ENCODE measurements at places on chromosomes 11 and 22.
A peak's percentile ranks its signal among the peaks of the same experiment; 100 is the strongest.

DNA sequence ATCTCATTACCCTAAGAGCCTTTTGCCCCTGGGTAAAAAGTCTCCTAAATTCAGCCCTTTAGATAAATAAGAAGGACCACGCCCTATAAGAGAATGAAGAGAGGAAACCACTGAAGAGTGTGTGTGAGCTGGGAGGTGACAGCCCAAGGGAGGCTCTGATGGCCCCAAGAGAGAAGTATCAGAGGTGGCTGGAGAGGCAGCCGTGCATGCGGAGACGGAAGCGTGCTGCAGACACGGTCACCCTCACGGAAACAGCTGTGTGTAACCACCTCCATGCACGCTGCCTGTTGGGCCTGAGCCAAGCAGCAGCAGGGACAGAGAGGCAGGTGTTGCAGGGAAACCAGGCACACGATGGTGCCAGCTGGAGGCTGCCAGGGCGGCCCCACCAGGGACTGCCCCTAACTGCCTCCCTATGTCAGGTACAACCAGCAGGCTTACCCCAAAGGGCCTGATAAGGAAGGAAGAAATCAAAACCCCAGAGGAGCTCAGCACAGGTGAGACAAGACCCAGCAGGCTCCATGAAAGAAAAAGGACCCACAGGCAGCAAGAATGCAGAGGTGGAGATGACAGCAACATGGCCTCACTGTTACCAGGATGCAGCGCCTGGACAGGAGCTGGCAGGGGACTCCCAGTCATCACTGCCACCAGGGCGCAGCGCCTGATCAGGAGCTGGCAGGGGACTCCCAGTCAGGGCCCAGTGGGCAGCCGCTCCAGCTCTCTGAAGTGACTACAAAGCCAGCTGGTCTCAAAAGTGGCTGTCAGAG lies 7.8 kb downstream of the LARGE2 start:
- DNase-seq, result no peak

GRCh38 chr11:73234471-73235181 lies 16.5 kb downstream of the P2RY2 start:
- DNase-seq, result no peak

- no peak for DNase-seq
Observed at GRCh38 chr22:46202897-46203600, 47.0 kb downstream of the CDPF1 start.

DNA sequence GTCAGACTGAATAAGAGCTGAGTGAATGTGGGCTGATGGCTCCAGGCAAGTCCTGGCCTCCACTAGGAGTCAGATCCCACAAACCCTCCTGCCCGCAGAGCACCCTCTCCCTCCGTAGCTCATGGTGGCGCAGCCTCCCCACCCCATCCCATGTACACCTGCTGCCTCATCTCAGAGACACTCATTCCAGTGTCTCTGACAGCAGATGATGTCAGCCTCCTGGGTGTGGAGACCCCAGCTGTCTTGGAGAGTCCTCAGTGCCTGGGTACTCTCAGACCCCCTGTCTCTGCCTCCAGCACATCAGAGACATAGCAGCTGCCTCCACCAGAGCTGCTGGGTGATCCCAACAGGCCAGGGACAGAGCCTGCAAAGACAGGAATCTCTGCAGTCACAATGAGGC lies 9.5 kb downstream of the IGLL5 start:
- no peak for DNase-seq

- no peak for DNase-seq
Observed at GRCh38 chr22:29609139-29609538, 5.7 kb downstream of the NF2 start.

- DNase-seq, result no peak
Observed at GRCh38 chr22:46367707-46368191, 32.2 kb downstream of the TRMU start.

- DNase-seq, result no peak
Observed at GRCh38 chr22:24968066-24968561, 15.6 kb downstream of the KIAA1671 start.

DNA sequence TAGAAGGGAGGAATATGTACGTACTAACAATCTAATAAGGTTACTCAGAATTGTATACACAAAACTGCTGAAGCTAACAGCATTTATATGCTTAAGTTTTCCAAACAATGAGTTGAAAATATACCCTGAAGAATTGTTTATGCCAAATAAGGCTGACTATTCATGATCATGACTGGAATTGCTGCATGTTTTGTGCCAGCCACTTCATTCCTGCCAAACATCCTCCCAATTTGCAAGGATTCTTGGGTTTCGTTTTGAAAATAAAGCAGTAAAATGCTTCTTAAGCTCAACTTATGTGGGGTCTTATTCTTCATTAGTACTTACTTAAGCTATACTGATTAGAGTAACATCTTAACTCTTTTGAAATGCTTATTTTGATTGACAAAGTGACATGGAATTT lies 149.0 kb downstream of the SPON1 start:
- DNase-seq, result no peak

DNA sequence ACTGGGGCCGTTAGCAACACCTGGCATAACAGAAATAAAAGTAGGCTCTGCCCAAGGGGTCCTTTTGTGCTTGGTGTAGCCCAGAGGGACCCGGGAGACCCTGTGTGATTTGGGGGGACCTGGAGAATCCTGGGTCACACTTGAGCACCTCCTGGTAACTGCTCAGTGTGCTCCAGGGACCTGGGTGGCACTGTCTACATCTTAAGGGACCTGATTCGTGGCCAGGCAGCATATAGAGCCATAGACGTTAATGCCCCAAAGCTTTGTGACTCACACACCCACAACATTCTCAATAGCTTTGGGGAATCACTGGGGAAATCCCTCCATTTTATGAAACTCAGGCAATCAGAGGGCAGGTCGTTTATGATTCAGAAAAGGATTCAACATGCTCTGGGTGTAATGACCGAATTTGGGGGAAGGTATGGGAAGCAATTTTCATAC lies 3.6 kb upstream of the IGF2 start:
- no peak for DNase-seq

DNA sequence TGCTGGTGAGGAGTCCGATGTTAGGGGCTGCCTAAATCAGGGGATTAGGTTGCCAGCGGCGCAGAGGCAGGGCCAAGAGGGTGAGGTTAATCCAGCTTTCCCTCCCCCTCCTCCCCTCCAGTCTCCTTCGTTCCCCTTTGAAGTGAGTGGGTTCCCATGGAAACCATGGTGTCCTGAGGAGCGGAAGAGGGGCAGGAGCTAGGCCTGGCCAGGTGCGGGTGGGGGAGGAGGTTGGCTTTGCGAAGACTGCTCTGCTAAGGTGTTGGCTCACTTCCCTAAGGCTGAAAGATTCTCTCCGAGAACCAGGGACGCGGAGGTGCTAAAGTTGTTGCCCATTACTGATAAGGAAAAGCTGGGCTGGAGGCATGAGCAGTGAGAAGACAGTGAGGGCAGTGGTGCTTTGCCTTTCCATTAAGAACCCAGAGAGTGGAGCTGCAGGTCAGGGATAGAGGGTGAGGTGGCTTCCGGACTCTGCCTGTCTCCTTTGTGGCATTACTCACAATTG lies 124.6 kb downstream of the FEZ1 start:
- no peak for DNase-seq

DNA sequence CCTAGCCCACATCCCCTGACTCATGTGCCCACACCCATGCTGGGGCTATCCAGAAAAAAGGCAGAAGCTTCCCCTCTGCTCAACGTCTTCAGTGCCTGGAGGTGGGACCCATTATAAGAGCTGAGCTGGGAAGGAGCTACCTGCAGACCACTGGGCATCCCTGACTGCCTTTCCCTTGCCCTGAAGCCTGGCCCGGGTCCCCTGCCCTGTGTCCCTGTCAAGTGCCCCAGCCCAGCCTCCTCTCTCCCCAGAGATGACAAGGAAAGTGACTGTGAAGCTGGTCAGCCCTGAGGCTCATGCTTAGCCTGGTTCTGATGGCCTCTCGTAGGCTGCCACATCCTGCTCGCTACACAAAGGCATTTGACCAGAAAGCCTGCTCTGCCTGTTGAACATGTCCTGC lies 140.4 kb downstream of the PARVA start:
- DNase-seq, result no peak

- no peak for DNase-seq
Observed at GRCh38 chr22:39434243-39434653, 22.6 kb upstream of the MGAT3 start.

DNA sequence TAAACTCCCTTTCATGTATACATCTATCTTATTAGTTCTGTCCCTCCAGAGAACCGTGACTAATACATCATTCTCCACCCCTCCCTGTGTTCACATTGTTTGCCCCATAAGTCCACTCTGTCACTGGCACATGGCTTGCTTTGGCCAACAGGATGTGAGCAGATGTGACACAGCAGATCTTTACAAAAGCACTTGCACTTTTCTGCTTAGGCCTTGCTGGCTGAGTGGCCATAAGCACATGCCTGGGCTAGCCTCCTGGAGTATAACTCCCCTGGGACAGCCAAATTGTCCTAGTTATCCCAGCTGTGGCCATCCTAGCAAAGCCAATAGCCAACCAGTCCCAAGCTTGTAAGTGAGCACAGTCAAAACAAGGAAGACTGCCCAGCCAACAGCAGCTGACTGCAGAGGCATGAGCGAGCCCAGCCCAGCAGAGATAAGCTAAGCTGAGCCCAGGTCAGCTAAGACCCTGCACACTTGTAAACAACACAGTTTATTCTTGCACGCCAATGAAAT lies 9.7 kb upstream of the RCN1 start:
- DNase-seq, result peak; percentile 4

DNA sequence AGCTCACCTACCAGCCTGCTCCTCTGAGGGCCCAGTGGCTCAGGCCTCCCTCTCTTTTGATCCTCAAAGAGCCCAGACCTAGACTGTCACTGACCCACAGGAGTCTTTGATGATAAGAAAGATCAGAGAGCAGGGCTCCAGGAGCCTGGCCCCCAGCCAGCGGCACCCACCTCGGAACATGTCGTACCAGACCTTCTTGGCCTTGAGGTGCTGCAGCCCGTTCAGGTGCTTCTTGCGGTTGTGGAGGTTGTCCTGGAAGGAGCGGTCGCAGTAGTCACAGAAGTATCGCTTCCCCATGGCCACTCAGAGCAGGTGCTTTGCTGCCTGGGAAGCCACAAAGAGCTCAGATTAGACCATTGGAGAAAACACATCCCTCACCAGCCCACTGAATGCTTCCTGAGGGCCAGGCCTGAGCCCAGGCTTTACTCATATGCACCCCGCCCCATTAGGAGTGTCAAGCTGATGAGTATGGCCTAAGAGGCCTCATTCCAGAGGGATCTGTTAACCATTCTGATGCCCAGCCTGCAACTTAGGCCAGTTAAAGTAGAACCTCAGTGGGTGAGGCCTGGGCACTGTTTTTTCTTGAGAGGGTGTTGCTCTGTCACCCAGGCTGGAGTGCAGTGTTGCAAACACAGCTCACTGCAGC lies 18.4 kb downstream of the ZMAT5 start:
- no peak for DNase-seq

DNA sequence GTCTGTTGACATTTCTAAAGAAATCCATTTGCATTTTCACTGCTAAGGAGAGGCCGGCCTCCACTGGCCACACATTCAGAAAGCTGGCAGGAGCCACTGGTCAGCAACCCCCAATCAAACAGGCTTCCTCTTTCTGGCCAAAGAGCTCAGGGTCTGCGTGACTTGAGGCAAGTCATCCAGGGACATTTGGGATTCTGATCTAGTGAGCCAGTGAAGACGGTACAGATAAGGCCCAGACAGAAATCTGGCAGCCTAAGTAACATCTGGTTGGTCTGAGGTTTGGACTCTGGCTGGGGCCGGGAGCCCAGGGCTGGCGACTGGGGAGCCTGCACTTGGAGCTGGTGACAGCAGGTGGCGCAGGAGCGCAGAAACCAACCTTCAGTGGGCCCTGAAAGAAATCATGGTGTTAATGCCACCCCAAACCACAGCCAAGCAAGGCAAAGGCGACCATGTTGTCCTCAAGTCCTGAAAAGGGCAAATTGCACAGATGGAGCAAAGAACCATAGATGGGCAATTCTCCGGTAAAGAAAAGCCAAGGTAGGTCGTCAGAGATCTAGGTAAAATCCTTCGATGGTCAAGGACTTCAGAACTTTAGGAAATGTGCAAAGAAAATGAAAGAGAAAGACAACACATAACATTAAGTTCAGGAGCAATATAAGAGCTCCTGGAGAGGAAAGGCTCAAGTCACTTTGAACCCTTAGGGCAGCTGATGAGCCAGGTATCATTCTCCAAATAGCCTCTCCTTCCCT lies 99.4 kb upstream of the BLID start:
- peak; percentile 12 for DNase-seq

GRCh38 chr11:30983776-30984441 lies 385.6 kb downstream of the DCDC1 start:
- DNase-seq, result no peak

DNA sequence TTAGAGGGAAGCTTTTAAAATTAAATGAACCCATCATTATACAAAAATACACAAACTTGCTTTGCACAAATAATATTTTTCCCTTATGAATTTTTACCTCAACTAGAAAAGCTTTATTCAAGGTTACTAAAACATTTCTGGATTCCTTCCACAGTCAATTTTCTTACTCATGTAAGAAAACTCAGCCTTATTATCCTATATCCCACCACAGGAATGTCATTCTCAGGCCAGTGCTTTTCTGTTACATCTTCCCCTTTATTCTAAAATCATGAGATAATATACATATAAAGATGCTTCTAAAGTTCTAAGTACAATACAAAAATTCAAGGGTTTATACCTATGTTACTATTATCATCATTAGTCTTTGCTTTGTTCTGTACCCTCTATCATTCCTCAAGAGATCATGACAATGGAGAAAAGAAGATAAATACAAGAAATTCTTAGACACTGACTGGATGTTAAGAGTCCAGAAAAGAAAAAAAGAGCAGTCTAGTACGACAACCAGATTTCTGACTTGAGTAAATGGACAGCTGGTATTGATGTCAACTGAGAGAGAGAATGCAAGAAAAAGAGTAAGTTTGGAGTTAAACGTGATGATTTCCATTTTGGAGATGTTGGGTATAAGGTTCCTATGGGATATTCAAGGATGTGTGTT lies 60.3 kb downstream of the MTMR2 start:
- no peak for DNase-seq

DNA sequence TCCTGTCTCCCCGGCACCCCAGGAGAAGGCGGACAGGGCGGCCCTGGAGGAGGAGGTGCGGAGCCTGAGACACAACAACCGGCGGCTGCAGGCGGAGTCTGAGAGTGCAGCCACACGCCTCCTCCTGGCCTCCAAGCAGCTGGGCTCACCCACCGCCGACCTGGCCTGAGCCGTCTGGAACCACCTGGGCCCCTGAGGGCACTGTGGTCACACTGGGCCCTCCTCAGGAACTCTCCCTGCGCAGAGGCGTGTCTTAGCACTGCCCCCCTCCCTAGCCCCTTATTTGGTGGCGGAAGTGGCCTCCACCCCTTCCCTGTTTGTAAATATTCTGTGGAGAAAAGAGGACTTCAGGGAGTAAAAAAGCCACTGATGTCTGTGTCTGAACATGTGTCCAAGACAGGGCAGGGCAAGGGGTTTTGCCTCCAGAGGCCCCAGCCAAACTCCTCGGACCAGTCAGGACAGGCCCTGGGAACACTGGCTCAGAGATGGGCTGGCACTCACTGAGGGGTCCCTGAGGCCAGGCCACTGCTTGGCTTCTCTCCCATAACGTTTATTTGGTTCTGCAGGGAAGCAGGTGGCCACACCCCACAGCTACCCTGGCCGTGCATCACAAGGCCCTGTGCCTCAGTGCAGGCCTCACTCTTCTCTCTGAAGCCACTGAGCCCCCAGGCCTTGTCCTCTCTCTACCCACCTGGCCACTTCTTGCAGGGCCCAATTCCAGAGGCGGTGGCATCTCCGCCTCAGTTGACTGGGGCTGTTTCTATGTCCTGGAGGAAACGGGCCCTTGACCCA lies 12.0 kb downstream of the RELA start:
- no peak for DNase-seq

- no peak for DNase-seq
Observed at GRCh38 chr22:24455751-24456426, 28.5 kb downstream of the ADORA2A start.
